ENCODE measurements at places on chromosomes 6 and 20.

GRCh38 chr6:9717568-9717967 lies 697.3 kb downstream of the TFAP2A start:
- DNase-seq: no peak

DNA sequence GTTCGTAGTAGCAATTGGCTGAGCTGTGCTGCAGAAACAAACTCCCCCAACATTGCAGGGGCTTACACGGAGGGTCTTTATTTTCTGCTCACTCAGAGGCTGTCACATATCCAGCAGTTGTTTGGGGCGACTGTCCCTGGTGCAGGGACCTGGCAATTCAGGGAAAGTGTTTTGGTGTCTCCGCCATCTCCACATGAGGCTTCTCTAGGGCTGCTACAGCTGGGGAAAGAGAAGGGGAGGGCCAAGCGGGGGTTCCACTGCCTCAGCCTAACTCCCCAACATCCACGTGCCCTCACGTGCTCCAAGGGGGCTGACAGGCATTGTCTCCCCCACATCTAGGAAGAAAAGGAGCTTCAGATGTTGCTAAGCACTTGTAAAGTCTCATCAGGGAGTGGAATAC lies 61.3 kb upstream of the NXT1 start:
- DNase-seq: no peak

DNA sequence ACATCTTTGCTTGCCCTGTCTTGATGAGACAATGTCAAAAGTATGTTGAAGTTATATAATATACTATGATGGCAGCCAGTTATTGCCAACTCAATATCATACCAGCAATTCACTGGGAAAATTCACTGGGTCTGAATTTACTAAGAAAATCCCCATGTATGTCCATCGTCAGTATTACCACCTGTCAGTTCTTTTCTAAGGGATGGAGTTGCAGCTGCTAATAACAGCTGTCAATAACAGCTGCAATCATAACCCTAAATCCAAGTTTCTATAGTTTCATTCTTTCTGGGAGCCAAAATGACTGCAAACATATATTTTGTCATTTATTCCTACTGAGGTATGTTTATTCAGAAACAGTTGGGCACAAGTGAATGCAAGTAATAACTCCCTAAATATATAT lies 132.6 kb upstream of the RIN2 start:
- DNase-seq: no peak

- no peak for DNase-seq
Observed at GRCh38 chr20:50563133-50563944, 53.2 kb downstream of the PTPN1 start.

DNA sequence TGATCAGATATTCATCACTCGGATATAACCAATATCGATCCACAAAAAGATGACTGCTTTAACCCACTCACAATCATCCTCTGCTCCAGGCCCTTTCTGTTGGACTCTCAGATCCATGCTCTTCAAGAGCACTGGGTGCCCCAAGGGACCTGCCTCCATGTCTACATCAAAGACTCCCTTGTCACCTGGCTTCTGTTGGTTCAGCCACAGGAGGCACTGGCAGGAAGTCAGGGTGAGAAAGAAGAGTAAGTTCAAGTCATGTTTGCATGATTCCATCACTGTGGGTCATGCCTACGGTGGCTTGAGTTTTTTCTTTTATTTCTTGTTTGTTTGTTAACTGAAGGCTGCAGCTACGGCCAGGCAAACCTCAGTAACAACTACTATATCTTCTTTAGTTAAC lies 243.3 kb downstream of the ADGRG6 start:
- DNase-seq: no peak

DNA sequence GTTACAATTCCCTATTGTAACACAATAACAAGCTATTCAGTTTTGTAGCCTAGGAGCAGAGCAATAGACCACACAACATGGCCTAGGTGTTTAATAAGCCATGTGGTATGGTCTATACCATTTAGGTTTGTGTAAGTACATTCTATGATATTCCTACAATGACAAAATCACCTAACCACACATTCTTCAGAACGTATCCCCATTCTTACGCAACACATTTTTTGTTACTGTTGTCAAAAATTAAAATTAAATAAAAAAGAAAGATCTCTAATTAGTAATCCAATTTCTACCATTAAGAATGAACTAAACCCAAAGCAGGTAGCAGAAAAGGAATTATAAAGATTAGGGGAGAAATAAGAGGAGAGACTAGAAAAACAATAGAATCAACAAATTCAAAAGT lies 44.0 kb downstream of the RANBP9 start:
- no peak for DNase-seq

DNA sequence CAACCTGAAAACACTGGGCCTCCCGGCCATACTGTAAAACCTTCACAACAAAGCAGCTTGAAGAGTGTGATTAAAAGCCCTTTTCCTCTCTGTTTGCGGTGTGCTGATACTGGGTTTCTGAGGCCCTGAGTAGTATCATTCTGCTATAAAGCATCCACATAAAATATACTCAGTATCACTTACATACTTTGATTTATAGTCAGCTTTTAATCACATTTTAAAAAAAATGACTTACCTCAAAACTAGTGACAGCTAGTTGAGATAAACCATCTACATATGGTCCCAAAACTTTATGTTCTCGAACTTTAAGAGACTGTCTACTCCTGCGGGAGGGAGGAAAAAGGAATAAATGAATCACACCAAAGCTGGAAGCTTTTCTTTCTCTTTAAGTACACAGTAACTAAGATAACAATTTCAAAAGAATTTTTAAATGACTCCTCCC lies 135.7 kb downstream of the KIF13A start:
- no peak for DNase-seq

DNA sequence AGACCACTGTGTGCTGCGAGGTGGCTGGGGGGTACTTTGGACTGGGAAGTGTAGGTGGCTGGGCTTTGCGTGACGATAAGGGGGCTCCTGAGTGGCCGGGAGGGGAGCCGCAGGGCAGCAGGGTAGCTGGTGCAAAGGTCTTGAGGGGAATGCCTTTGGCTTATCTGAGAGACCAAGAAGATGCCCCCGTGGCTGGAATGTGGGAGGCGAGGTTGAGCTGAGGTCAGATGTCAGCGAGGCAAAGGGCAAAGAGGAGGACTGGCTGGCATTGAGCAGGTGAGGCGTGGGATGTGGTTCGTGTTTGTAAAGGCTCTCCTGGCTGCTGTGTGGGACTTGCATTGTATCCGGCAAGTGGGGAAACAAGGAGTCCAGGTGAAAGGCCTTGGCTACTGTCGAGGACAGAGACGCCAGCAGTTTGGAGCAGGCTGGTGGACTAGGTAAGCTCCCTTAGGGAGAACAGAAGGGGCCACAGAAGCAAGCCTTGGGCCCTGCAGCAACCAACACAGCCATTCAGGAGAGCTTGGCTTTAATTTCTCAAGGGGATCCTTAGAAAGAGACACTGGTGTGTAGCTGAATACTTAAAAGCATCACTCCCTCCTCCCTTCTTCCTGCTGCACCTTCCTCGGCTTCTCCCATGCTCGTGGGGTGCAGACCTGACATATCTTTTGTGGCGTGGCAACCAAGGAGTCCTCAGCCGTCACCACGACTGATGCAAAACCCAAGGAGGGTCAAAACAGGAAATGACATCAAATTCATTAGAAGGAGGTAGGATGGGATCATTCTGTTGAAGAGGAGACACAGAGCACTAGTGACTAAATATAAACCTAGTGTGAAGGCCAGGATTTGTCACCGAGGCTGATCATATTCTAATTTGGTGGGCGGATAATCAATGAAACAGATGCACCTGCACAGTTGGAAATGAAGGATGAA lies 53.5 kb upstream of the ERVFRD-1 start:
- no peak for DNase-seq

DNA sequence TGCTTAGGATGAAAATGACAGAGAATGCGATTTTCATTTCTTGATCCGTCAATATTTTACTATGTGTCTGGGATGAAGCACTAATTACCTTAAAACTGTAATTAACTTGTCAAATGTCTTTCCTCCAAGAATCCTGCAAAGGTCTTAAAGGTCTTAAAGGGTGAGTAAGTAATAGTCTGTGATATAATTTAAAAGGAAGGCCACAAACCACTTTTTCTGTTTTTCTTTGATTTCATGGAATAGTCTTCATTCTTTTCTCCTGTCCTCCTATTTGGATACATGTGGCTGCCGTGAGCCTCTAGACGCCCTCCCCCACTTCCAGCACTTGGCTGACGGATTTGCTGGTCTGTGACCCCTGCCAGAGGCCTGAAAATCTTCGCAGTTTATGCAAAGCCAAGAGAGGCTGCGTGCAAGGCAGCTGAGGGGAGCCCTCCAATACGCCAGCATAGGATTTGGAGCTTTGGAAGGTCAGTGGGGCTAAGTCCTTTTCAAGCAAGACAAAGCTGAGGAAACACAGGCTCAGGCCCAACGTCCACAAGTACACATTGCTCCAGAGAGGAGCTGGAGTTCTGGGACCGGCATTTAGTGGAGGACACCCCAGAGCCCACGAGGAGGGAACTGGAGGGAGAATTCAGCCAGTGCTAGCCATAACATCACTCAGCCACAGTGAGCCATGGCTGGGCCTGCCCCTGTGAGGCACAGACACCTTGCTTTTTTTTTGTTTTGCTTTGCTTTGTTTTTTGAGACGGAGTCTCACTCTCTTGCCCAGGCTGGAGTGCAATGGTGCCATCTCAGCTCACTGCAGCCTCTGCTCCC lies 382.6 kb downstream of the SMOC2 start:
- DNase-seq: peak; percentile 91

DNA sequence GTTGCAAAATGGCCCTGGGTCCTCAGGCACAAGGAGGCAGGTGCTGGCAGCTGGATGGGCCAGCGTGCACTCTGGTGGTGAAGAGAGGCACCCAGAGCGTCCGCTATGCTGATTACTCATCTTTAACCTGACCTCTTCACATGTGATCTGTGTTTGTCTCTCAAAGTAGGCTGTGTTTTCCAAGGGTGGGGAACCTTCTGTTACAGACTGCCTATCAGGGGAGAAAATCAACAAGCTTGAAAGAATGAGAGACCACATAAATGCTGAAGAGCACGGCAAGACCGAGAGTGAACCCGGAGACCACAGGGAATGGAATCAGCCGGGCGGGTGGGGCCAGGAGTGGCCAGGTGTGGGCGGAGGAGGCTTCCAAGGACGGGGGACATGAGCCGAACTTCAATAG lies 16.2 kb downstream of the BNIP5 start:
- DNase-seq: no peak

- DNase-seq: no peak
Observed at GRCh38 chr6:26044140-26045064, 42.8 kb upstream of the HFE start.

DNA sequence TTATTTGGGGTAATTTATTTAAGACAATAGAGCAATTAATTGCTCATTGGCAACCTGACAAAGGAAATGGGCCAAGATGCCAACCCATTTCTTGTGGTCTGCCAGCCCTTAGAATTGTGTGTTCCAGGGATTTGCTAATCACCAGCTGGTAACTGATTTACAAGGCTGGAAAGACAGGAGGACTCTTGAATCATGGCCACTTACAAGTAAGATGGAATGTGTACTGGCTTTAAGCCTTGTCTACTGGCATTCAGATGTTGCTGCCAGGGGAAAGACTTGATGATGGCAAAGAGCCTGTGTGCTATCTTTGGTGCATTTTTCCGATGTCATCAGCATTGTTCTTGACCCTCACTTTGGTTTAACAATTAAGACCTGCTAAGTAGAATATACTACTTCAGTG lies 91.0 kb downstream of the BCKDHB start:
- DNase-seq: no peak

GRCh38 chr6:89618026-89618425 lies 20.5 kb downstream of the LYRM2 start:
- DNase-seq: no peak

GRCh38 chr6:148265054-148265453 lies 77.6 kb upstream of the SASH1 start:
- no peak for DNase-seq

DNA sequence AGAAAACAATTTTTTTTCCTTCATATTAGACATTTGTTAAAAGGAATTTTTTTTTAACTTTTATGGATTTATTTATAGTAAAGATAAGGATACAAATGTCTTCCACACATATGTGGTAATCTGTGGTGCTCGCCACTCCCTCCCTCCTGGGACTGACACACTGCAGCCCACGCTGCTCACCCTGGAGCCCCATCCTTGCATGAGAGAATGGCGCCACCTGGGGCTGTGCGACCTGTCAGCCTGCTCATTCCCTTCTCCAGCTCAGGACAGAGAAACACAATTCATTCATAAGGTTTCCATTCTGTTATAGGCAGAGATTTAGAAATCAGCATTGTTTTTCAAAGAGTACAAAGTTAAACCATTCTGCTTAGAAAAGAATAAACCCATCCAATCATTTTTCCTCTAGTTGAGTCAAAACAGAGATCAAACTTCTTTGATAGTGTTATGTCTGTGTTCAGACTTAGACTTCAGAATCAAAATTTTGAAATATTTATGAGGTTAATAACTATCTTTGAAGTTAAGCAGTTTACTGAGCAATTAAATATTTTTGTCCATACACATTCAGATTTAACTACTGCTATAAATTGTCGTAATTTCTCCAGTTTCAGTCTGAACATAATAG lies 42.8 kb upstream of the DYNLRB1 start:
- peak; percentile 85 for DNase-seq

- no peak for DNase-seq
Observed at GRCh38 chr20:24899153-24899552, 49.9 kb upstream of the CST7 start.

- no peak for DNase-seq
Observed at GRCh38 chr6:158086504-158087223, 81.4 kb downstream of the SERAC1 start.

DNA sequence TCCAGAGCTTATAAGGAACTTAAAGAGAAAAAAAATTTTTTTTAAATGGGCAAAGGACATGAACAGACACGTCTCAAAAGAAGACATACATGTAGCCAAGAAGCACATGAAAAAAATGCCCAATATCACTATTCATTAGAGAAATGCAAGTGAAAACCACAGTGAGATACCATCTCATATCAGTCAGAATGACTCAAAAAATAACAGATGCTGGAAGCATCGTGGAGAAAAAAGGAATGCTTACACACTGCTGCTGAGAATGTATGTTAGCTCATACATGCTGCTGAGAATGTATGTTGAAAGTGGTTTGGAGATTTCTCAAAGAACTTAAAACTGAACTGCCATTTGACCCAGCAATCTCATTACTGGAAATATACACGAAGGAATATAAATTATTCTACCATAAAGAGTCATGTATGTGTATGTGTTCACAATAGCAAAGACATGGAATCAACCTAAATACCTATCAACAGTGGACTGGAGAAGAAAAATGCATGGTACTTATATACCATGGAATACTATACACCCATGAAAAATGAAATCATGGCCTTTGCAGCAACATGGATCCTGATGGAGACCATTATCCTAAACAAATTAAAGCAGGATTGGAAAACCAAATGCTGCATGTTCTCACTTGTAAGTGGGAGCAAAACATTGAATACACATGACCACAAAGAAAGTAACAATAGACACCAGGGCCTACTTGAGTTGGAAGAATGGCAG lies 5.2 kb downstream of the OR11A1 start:
- DNase-seq: no peak

- DNase-seq: no peak
Observed at GRCh38 chr6:132065556-132065955, 114.4 kb upstream of the CCN2 start.

- no peak for DNase-seq
Observed at GRCh38 chr6:108395297-108395696, 100.4 kb downstream of the AFG1L start.

Data from WERI-Rb-1 (cell line).